ENCODE measurements at places on chromosomes 1 and 21.

DNA sequence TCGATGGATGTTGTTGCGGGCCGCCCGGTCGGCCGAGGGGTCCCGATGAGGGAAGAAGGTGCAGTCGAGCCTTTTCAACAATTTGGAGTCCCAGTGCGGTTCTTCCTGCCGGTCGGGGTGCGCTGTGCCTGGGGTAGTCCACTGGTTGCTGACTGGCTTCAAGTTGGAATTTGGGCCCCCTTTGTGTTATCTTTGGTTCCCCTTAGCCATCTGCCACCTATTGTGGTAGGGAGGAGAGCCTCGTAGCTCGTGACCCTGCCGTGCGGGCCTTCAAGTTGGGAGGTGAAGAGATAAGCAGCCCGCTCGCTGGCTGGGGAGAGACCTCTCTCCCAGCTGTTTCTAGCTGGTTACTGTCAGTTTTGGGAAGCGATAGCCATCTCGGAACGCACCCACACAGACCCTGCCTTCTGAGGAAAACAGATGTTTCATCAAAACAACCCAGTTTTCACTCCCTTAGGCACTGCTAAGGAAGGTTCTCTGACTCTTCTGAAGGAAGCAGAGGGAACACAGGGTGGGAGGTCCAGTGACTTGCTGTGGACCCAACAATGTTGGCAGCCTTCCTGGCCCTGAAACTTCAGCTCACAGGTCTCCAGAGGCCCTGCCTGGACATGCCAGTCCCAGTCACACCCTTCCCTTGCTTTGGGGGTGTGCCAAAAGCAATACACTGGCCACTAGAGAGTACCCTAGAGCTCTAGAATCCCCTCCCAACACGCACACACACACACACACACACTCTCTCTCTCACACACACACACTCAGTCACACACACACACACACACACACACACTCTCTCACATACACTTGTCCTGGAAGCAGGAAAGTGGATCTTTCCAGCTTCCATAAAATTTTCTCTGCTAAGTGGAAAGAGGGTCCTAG lies 1.0 kb downstream of the BTG2 start:
- no peak for DNase-seq

- DNase-seq = no peak
Measured at GRCh38 chr1:186996816-186997215, 168.1 kb downstream of the PLA2G4A start.

DNA sequence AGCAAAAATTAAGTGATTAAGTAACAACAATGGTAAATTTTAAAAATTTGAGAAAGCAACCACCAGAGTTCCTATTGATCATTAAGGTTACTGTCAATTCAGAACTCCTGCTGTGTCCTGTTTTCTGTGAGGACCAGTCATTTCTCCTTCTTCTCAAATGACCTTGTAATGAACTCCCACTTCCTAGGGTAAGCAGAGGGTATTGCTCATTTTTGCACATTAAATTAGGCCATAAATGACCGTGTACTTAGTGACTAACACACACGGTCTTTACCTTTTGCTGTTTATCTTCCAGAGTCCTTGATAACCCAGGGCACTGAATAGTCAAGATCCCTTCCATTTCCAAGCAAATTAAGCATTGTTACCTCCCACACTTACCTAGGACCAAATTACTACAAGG lies 227.5 kb upstream of the LYPLAL1 start:
- DNase-seq = no peak

DNA sequence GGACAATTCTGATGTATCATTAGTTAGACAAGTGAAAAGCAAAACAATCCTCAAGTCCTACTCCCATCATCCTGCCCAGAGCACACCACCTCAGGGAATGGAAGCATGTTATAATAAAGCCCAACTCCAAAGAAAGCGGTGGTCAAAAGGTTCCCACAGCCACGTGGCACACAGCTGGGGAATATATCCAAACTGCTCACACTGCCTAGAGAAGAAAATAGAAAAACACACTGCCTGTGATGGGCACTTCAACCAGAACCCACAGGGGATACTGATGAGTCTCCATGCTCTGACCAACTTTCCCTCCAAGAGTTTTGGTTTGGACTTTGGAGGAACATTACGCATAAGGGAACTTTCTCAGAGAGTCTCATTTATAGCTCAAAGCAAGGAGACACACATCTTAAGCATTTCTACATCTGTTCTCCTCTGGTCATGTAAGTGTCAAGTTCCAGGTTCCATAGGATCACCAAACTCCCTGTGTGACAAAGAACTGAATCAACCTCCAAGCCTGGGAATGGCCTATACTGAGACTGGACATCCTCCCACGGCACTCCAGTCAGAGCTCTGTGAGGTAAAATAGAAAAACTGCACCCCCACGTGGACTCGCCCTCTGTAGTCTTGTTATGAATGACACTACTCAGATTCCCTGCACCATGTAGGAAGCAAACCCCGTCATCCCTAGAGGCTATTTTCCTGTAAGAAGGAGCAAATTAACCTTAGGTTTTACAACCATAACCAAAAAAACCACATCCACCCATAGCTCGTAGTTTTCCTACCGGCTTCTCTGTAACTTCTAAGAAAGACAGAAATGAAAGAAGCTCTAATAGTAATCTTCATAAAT lies 12.2 kb downstream of the DSTYK start:
- no peak for DNase-seq

- DNase-seq = no peak
Measured at GRCh38 chr1:194331758-194332157, 1145.3 kb upstream of the B3GALT2 start.

DNA sequence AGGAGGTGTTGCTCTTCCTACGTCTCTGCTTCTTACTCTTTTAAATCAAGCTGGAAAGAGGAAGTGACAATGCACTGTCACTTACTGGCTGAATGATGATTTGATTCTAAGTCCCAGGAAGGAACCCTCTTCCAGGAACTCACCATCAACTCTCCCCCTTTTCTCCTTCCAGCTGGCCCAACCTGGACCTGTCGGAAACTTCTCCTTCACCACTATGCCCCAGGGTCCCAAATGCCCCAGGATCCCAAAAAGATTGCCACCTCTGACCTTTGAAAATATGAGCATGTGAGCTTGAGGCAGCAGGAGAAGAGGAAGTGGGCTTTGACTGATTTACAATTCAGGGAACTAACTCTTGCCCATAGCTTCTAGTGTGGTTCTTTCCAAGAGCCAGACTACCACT lies 5.3 kb upstream of the ADAMTS5 start:
- no peak for DNase-seq

DNA sequence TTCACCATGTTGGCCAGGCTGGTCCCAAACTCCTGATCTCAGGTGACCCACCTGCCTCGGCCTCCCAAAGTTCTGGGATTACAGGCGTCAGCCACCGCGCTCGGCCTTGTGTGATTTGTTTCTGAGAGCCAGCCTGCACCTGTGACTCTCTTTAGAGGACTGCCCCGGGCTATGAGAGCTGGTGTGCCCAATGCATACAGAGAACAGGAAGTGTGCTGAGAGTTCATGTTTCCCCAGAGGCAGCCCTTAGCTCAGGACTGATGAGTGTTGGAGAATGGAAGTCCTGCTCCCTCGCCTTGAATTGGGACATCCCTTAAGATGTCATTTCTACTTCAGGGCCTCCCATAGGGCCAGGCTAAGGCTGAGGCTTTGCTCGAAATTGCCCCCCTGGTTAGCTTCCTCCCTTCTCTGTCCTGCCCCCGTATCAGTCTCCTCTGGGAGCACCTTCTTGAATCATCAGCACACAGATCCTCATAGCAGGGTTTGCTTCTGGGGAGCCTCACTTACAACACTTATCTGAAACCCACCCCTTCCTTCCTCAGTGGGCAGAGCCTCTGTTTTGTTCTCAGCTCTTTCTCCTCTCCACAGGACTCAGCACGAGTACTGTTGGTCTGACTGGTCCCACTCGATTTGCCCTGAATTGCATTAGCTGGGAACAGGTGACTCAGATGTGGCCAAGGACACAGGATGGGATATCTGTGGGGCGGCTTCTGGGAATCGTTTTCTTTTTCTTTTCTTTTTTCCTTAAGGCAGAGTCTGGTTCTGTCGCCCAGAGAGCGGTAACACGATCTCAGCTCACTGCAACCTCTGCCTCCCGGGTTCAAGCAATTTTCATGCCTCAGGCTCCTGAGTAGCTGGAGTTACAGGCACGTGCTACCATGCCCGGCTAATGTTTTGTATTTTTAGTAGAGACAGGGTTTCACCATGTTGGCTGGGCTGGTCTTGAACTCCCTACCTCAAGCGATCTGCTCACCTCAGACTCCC lies 80.1 kb downstream of the UBIAD1 start:
- no peak for DNase-seq

GRCh38 chr1:203063287-203063686 lies 22.5 kb downstream of the MYOG start:
- no peak for DNase-seq

DNA sequence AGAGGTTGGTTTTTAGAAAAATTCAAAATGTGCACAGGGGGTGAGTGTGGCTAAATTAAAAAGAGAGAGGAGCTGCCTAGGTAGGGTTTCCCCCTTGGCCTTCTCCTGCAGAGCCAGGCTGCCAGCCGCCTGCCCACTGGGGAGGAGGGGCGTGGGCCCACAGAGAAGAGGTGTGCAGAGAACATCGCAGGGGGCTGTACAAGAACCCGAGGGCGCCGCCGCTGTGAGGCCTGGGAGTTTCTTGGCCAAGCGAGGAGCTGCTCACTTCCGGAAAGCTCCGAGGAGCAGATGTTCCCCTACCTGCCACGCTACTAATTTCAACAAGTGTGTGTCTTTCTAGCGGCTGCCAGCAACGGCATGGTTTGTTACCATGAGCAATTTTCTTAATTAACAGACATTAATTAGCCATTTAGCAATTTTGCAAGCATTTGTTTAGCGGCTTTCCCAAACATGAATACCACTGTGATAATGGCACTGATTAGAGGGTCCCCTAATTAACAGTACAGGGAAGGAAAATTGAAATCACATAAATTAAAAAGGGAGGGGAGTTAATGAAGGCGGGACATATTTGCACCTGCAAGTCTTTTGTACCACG lies 59.7 kb downstream of the MRPL37 start:
- DNase-seq = no peak

GRCh38 chr1:70112838-70113237 lies 92.5 kb downstream of the LRRC40 start:
- DNase-seq = no peak
